Fibroblast of skin of left quadriceps (primary cell): ENCODE measurements at places on chromosomes 16 and 17.

GRCh38 chr16:83473926-83474650 lies 333.7 kb upstream of the HSBP1 start:
- DNase-seq: no peak

DNA sequence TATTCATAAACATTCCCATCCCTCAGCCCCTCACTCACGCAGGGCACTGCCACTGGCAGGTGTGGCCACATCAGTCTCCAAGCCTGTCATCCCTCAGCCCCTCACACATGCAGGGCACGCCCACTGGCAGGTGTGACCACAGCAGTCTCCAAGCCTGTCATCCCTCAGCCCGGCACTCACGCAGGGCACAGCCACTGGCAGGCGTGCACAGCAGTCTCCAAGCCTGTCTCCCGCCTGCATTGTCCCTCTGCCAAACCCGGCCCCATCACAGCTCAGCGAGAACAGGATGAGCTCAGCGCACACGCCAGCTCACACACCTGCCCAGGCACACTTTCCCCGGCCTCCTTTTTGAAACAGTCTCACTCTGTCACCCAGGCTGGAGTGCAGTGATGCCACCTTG lies 11.4 kb upstream of the KREMEN2 start:
- no peak for DNase-seq

GRCh38 chr16:14362774-14363371 lies 267.2 kb downstream of the PARN start:
- no peak for DNase-seq

DNA sequence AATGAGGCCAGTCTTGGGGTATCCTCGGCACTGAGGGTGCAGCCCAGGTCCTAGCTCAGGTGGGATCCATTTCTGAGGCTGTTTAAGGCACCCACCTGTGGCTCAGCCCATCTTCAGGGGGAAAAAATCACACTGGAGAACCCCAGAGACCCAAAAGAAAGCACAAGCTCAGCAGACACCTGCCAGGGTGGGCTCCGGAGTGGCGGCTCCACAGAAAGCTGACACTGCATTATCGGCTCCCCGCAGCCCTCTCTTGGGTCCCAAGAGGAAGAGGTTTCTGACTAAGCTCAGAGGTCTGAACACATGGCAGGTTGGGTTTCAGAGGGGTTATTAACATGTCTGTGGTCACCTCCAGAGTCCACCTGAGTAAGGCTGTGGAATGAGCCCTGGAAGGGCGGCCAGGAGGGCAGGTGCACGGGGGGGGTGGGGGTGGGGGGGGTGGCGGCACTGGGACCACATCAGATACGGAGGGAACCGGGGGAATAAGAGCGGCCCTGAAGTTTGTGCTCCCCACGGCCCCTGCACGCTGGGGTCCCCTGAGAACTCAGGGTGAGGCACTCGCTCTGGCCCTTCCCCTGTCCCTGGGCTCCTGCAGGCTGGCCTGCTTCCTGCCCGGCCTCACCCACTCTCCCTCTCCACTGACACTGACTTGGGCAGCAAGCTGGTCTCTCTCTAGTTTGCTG lies 79.5 kb downstream of the TIMM22 start:
- DNase-seq: no peak

DNA sequence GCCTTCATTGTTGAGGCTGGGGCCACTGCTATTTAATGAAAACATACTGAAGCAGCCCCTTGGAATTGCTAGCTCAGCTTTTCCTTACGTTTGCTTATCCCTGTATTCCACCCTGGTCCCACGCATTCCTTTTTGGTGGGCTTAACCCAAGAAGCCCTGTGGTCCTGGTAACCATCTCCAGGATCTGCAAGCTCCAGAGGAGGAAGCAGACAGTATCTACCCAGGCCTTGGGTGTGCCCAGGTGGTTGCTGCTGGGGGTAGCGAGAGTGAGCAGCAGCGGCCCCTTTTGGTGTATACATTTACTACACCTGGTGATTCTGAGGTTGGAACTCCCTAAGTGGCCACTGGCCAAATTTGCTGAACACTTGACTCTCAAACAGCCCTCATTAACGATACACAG lies 97.7 kb downstream of the CBLN1 start:
- DNase-seq: no peak

- no peak for DNase-seq
Observed at GRCh38 chr16:80065541-80065940, 465.0 kb upstream of the MAF start.

- DNase-seq: no peak
Observed at GRCh38 chr17:71252436-71252835, 868.4 kb upstream of the SOX9 start.

- DNase-seq: no peak
Observed at GRCh38 chr17:43070257-43070656, 45.2 kb downstream of the RND2 start.

DNA sequence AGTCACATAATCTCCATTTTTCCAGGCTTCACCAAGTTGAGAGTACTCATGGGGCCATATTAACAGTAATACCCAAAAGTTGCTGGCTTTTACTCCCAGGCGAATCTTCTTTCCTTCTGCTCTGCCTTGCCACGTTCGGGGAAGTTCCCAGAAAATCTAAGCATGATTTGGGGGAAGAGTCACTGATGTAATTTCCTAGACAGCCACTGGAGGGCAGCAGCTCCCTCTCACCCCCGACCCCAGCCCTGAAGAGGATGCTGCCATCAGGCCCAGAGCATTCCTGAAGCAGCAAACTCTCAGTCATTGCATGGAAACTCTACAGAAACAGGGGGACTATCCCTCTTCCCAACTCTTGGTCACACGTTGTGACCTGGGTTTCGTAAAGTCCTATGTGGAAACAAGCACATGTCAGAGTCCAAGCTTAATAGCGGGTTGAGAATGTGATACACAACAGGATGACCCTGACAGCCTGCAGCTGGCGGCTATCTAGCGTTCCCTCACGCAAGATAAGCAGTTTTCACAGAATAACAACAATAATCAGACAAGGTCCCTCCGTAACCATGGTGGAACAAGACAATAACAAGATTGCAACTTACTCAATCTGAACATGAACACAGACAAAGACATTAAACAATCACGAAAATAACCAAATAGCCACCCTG lies 43.8 kb upstream of the DHX40 start:
- peak; percentile 38 for DNase-seq

- DNase-seq: peak; percentile 20
Observed at GRCh38 chr17:19744922-19745757, 3.0 kb downstream of the ALDH3A1 start.

GRCh38 chr17:48375356-48375755 lies 54.7 kb downstream of the SKAP1 start:
- peak; percentile 40 for DNase-seq

DNA sequence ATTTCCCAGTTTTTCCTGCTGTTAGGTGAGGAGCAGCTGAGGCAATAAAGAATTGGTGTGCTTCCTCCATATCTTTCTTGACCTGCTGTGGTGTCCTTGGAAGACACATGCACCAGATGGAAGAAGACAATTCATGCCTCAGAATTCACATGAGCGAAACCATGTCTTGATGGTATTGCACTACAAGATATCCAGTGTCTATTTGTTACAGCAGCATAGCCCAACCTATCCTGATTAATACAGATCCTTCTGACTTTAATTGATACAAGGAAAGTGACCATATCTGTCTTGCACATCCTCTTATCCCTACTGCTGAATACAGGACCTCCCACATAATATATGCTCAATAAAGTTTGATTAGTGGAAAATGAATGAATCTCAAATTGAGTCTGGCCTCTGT lies 9.1 kb upstream of the TOX3 start:
- no peak for DNase-seq

GRCh38 chr17:44389723-44390202 lies 314 bp upstream of the ITGA2B start:
- DNase-seq: no peak

DNA sequence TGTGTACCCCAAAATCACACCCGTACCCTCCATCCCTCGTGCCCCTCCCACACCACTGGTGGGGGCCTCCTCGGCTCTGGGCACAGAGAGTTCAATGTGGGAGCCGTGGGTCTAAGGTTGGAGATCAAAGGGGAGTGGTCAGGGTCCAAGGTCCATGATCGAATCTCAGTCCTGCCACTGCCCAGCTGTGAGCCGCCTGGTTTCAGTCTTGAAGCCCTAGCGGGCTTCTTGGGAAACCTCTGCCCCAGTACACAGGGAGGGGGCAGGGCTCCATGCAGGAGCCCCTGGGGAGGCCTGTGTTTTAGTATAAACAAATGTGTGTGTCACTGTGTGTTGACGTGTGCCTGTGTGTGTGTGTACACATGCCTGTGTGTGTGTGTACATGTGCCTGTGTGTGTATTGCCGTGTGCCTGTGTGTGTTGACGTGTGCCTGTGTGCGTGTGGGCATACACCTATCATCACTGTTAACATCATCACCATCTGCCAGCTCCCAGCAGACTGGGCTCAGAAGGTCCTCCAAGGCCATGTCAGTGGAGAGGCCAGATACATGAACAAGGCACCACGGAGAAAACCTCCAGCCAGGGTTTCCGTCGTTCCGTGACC lies 26.5 kb upstream of the ZNF469 start:
- DNase-seq: no peak

DNA sequence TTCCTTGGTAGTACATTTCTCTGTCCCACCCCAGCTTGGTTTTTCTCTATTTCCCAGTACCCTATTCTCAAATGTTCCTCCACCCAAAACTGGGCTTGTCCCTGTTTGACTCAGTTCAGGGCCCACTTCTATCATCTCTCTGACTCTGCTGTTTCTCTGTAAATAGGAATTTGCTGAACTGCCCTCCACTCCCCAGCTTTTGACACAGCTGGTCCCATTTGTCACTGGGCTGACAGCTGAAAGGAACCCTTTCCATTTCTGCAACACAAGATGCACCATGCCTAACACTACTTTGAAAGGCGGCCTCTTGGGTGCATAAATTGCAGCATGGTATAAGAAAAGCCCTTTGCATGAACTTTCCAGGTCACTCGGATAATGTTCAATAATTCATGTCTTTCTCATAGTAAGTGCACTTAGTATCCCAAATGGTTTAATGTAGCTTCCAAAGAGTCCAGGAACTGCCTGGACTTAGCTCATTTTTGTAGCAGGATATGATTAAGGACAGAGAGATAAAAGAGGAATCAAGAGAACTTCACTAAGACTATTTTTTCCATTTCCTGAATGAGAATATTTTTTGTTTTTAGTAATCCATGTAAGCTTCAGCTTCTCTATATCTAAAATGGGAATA lies 256.7 kb downstream of the CDH11 start:
- DNase-seq: no peak

DNA sequence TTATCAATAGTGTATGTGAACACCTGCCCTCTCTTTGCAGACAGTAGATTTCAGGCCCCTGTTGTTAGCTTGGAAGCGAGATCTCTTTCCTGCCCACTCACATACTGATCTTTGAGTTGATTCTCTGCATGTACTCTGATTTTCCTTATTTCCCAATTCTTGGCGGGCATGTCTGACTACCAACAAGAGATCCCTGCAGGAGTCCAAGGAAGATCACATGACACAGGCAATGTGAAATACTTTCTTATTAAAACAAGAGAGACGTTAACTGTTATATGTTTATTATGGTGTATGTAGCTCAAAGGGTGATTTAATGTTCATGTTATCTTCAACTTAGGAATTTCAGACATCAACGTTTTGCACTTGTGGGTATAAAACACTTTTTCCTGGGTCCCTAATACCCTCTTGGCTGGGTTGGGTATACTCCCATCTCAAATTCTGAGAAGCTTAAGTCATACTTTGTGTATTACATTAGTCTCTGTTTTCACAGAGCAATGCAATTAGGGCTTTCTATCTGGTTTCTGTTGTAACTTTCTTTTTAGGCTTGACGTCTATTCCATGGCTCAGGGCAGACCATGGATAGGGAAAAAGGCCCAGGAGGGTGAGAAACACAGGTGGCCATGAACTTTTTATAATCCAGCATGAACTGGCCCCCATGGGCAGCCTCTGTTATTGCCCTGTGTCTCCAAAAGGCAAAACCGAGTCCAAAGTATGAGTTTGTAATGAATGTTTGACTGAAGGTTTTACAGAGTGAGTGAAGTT lies 32.2 kb downstream of the HSD17B2 start:
- DNase-seq: no peak

DNA sequence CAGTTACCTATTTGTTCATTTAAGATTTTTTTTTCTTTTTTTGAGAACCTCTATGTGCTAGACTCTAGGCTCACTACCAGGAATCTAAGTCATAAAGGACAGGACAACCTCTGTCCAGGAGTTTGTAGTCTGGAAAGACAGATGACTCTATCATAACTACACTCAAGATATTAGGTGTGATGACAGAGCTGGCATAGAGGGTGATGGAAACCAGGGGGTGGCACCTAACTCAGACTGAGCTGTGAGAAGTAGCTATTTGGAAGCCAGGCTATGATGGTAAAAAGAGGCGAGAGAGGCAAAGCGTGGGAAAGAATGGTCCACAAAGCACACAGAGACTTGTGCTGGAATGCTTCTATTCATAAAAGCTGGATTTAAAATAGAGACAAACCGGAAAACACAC lies 372.3 kb downstream of the SEC14L1 start:
- DNase-seq: no peak

DNA sequence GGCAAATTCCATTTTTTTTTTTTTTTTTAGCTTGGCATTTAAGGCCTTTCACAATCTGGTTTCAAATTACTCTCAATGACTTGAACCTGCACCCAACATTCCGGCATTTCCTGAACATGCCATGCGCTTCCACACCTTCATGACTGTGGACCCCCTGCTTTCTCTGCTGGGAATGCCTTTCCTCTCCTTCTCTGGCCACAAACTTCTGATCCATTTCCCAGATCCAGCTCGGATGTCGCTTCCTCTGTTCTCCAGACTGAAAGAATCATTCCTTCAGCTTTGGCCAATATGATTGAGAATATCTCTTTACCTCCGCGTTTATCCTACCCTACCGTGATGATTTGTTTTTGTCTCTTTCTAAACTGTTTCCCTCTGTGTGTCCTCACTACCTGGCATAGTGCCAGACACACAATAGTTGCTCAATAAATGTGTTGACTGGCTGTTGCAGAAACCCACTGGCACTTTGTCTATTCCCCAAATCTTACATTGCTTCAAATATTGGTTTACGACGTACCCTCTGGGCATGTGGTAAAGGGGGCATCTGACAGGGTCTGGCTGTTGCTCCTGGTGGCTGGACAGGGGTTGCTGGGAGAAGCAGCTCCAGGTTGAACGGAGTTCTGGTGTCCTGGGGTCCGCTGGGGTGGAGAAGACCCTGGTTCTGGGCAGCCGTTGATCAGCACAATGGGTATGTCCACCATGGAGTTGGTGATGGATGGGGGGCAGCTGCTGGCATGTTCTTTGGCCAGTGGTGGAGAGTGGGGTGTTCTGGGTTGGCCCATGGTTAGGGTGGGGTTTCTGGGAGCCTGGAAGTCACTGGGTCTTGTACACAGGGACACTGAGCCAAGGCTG lies 14.7 kb downstream of the TNS4 start:
- DNase-seq: peak; percentile 86

DNA sequence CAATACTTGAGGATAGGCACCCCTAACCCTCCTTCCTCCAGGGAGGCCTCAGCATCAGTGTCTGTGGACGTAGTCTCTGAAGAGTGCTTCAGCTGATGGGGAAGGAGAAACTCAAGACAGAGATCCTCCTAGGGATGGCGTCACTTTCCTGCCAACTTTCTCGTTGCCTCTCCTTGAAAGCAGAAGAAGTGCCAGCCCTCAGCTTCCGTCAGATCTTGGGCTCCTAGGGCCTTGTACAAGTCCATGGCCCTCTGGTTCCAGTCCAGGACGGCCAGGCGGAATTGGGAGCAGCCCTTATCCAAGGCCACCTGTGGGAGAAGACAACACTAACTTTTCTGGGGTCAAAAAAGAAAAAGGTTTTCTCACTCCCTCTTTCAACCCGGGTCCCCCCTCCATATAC lies 1.3 kb downstream of the SAT2 start:
- no peak for DNase-seq
